HFF-Myc (cell line): ENCODE measurements at places on chromosomes 1 and 21.

DNA sequence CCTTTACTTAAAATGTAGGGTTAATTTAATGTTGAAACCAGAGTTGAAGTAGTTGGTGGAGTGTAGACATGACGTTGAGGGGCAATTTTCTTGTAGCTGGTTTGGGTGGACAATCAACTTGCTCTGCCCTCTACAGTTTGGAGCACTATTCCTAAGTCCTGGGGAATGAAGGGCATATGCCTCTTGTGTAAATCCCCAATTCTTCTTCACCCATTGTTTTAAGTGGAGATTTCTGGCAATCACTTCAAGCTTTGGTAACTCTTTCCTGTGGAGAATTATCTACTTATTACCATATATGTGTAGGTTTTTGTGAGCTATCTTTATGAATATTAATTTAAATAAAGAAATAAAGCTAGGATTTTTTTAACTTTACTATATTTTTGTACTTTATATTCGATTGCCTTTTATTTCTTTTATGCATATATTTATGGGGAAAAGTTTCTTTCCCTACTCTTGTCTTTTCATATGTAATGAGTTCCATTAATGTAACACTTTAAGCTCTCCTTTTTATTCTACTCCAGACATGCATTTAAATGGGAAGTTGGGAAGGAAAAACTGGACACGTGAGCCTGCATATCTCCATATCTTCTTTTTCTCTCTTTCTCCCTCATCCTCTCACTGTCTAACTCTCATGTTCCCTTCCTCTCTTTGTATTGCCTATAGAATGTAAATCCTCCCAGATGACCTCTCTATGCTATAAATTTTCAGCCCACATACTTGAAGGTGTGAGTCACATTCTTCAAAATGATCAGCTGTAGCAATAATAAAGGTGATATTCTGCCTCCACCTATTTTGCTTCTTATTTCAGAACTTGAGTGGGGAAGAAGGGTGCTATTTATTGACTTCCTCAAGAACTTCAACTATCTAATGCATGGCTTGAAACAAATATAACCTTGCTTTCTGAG lies 276.7 kb downstream of the PTPRC start:
- no peak for DNase-seq

DNA sequence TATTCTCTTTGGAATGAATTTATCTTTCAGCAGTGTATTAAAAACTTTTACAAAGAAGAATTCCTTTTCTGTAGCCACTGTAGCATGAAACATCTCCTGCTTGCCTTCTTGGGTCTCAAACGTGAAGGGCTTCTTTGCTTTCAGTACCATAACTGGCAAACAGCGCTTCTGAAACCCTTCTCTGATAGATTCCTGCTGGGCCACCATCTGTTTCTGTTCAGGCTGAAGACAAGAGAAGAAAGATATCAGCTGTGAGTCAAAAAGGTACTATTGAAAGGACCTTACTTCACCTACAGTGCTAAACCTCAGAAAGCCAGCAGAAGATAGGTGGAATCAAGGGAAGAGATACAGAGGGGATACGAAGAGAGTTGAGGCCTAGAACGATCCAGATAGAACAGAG lies 10.5 kb downstream of the AIM2 start:
- DNase-seq, result no peak

DNA sequence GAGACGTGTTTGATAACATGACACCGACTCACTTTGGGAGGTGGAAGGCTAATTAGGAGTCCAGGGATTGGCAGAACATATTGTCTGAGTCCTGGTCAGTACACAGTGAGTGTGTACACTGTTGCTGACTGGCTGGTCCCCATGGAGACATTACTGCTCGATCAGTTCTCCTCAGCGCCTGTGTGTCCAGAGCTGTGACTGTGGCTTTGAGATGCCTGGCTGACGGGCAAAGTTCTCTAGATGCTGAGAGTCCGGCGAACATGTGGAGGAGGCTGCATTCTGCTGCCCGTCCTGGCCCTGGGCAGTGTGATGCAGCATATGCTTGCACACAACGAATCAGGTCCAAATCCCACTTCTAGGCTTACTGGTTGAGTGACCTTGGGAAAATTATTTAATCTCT lies 280.1 kb upstream of the ST6GALNAC5 start:
- no peak for DNase-seq

DNA sequence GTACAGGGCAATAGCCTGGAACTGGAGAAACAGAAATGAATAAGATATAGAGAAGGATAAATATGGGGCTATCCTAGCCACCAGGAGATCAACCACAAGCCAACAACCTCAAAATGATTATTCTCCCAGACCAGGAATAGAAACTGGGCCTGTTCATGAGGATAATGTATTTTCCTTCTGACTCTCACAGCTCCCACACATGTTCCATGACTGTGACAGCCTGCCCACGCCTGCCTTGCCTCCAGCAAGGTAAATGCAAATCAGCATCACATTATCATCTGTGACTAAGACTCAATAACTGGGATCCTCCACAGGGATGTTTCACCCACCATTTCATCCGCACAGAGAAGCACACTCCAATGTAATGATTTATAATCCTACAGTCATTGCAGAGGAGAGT lies 3.3 kb downstream of the ENSA start:
- DNase-seq, result no peak

GRCh38 chr21:38286739-38287471 lies 30.1 kb downstream of the KCNJ15 start:
- DNase-seq, result no peak

DNA sequence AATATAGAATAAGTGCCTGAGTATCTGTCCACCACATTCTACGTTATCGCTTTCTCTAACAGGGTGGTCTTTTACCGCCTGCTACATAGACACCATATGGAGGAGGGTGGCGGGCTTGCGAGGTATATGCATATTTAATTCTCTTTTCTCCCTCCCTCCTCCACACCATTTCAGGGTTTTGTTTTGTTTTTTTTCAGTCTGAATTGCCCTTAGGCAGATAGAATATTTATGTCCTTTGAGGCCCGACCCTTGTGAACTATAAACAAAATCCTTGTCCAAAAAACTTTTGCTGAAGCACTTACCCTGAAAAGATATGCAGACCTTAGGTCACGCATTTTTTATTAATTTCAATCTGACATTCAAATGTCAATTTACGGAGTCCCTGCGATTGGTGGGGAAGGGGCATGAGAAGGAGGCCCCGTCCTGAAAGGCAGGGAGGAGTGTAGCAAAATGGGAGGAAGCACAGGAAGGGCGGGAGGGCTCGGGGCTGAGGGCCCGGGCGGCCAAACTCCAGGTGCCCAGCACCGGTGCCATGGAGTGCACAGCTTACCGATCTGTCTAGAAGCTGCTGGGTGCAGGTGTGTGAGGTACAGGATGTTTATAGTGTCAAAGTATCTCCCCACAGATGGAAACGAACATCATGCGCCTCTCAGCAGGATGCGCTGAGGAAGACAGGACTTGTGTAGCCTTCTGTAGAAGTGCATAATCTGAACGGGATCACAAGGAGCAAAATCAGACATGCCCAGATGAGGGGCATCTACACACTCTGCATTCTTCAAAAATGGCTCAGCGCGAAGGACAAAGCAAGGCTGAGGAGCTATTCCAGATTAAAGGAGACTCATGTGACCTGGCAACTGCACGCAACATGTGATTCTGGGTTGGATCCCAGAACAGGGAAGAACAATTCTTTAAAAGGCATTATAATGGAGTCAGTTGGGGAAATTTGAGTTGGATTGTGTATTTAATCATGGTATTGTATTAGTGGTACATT lies 68.8 kb upstream of the LYST start:
- DNase-seq, result no peak

DNA sequence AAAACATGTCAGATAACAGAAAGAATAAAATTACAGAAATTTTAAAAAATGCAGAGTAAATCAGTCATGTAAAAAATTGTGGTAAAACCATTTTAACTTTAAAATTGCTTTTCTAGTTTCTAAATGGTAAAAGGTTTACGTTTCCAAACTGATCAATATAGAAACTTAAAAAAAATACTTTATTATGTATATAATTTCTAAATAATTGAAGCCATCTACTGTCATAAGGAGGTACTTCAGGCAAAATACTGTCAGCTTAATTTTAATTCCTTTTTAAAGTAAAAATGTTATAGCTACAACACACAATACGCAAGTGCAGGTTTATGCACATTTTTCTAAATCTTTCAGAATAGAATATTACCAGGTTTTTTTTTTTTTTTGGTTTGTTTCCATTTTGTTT lies 159.9 kb downstream of the HFM1 start:
- no peak for DNase-seq

- DNase-seq, result no peak
Observed at GRCh38 chr1:56072310-56072709, 507.1 kb downstream of the PLPP3 start.

GRCh38 chr21:39144191-39144590 lies 39.1 kb downstream of the PSMG1 start:
- no peak for DNase-seq

- no peak for DNase-seq
Observed at GRCh38 chr21:39612233-39613040, at the start of gene B3GALT5. Gene B3GALT5 (plus strand): TSS chr21:39612940. CDS start chr21:39660560, 47,620 bp downstream.

- no peak for DNase-seq
Observed at GRCh38 chr1:103156966-103157365, 48.6 kb upstream of the COL11A1 start.

DNA sequence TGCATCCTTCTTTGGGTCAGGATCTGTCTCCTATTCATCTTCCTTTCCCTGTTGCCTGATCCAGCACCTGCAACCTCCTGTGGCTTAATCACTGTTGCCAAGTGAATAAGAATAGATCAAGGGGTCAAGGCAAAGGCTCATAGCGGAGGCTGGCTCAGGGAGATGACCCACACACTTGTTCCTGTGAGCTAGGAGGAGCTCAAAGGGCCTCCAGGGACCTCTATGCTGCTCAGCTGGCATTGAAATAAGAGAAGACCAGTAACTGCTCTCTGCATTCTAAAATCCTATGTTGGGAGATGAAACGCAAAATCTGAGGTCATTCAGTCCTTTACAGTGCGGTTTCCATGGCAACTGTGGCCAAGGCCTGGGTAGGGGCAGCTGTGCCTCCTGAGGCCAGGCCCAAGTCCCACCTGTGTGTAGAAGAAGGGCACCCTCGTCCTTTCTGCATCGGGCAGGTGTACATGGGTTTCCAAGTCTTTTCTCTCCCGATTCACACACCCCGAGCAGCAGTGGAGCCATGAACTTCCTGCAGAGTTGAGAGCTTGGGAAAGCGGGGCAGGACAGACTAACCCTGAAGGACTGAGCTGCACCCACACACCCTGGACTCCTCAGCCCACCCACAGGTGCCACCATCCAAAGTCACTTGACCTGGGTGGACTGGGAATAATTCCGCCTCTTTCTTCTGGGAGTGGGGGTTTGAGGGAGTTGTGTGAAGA lies 27.8 kb upstream of the STUM start:
- no peak for DNase-seq

DNA sequence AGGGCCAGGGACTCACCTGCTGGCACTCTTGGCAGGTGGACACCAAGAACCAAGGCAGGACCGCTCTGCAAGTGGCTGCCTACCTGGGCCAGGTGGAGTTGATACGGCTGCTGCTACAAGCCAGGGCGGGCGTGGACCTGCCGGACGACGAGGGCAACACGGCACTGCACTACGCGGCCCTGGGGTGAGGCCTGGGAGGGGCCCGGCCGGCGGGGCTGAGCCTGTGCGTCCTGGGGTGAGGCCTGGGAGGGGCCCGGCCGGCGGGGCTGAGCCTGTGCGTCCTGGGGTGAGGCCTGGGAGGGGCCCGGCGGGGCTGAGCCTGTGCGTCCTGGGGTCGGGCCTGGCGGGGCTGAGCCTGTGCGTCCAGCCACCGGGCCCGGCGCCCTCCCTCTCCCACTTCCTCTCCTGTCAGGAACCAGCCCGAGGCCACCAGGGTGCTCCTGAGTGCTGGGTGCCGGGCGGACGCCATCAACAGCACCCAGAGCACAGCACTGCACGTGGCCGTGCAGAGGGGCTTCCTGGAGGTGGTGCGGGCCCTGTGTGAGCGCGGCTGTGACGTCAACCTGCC lies 4.6 kb upstream of the MMP23B start:
- no peak for DNase-seq

GRCh38 chr1:245541369-245541768 lies 386.6 kb downstream of the KIF26B start:
- DNase-seq, result no peak

DNA sequence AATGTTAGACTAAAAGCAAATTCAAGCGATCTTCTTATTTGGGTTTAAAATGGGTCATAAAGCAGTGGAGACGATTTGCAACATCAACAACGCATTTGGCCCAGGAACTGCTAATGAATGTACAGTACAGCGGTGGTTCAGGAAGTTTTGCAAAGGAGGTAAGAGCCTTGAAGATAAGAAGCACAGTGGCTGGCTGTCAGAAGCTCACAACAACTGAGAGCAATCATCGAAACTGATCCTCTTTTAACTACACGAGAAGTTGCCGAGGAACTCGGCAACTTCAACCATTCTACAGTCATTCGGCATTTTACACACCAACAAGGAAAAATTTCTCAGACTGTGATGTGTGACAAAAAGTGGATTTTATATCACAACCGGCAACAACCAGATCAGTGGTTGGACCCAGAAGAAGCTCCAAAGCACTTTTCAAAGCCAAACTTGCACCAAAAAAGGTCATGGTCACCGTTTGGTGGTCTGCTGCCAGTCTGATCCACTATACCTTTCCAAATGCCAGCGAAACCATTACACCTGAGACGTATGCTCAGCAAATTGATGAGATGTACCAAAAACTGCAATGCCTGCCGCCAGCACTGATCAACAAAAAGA lies 47.9 kb downstream of the ASH1L start:
- DNase-seq, result no peak

GRCh38 chr1:43747736-43748135 lies 40.4 kb downstream of the ST3GAL3 start:
- no peak for DNase-seq

DNA sequence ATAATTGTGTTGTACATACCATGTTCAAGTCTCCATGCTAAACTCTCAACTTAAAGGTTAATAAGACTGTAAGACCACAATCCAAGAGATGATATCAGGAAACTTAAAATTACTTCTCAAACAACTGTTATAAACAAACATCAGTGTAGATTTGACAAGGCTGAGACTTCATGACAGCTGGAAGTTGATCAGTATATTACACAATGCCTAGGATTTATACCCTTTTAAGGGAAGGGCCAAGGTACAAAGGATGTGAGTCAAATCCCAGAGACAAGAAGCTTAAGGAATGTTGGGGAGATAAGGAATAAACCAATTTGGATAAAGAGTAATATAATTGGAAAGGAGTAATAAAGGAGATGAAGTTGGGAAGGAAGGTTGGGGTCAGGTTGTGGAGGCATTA lies 98.8 kb downstream of the LBR start:
- no peak for DNase-seq

GRCh38 chr1:175629318-175629694 lies 114.1 kb downstream of the TNR start:
- DNase-seq, result no peak

DNA sequence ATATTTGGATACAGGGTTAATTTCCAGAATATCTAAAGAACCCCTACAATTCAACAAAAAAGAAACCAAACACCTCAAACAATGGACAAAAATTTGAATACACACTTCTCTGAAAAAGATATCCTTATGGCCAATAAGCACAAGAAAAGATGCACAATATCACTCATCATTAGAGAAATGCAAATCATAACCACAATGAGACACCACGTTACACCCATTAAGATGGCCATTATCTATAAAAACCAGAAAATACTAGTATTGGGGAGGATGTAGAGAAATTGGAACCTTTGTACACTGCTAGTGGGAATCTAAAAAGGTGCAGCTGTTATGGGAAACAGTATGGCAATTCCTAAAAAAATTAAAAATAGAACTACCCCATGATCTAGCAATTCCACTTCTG lies 4.9 kb downstream of the ADAM30 start:
- DNase-seq, result no peak

GRCh38 chr1:243851765-243852164 lies 1.7 kb upstream of the AKT3 start:
- DNase-seq, result no peak

GRCh38 chr1:1291548-1292441 lies 11.6 kb downstream of the SCNN1D start:
- DNase-seq, result no peak
